ENCODE measurements at places on chromosomes 12 and 14.

- no peak for DNase-seq
These were observed 571.4 kb upstream of the ATP2B1 start for GRCh38 chr12:90280033-90280432.

- no peak for DNase-seq
These were observed 31.6 kb downstream of the WBP11 start for GRCh38 chr12:14771651-14772137.

GRCh38 chr12:122200541-122201175 lies 2.9 kb upstream of the B3GNT4 start:
- DNase-seq = no peak

DNA sequence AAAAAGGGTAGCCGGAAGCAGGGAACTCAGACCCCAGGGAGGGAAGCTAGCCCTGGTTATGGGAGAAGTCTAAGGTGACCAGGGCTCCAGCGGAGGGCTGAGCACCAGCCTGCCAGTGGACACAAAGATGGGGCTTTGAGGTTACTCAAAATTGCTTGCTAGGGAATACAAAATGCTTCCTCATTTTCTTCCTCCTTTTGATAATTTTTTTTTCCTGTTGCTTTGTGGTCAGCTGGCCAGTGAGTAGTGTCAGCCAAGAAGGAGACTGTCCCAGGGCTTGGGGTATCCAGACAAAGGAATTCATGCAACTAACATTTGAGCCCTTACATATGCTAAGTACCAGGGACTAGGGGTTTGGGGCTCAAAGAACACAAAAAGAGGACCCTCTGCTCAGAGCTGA lies 206.2 kb downstream of the PPM1H start:
- no peak for DNase-seq

DNA sequence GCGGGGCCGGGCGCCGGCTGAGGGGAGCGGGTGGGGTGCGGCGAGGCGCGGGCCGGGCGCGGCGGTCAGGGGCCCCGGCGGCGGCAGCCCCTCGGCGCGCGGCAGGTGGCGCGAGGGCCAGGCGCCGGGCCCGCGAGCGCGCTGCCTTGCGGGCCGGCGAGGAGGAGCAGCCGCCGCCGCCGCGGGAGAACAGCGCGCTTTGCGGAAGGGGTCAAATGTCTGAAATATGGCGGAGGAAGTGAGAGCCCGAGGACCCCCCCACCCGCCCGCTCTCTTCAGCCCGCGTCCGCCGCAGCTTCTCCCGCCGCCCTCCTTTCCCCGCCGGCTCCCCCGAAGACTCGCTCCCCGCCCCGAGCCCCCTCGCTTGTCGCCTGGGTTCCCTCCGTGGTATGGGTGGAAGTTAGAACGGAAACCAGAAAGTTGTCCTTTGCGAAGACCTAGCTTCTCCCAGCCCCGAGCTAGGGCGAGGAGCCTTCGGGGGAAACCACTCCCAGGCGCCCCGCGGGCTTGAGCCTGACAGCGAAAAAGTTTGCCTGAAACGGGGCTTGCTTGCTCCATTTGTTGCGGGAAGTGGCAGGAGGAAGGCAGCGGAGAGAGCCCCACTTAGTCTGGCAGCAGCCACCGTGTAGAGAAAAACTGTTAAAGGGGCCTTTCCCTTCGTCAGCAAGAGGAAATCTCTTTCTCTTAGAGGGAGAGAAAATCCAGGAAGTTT lies 551 bp downstream of the RAP1B start:
- DNase-seq = no peak

GRCh38 chr12:57547288-57548012 lies 458 bp upstream of the DCTN2 start:
- no peak for DNase-seq

GRCh38 chr12:130621696-130622298 lies 94.3 kb downstream of the RIMBP2 start:
- no peak for DNase-seq

- no peak for DNase-seq
These were observed 3.1 kb downstream of the CDH24 start for GRCh38 chr14:23054000-23054811.

DNA sequence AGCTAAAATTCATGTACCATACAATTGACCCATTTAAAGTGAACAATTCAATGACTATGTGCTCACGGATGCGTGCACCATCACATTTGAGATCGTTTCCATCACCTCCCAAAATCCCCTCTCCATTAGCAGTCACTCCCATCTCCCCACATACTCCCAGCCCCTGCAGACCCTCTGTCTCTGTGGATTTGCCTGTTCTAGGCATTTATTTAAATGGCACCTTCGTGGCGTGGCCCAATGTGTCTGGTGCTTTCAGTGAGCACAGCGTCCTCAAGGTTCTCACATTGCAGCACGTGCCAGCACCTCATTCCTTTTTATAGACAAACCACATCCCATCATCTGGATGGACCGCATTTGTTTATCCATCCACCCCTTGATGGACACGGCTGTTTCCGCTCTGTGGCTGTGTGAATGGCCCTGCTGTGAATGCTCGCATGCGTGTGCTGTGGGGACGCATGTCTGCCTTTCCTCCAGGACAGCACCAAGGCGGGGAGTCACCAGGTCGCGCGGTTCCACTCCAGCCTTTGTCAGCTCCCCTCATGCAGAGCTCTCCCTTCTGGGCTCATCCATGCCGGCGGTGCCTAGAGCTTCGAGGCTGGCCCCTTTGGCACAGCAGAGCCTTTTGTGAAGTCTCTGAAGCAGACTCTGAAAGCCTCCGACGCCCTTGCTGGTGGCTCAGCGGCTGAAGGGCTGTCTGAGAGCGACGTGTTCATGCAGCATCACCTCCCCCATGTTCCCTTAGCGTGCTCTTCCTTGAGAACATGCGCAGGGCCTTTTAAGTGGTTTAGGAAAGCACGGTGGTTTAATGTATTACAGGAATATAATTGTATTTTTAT lies 184.4 kb downstream of the KIF26A start:
- DNase-seq = no peak

DNA sequence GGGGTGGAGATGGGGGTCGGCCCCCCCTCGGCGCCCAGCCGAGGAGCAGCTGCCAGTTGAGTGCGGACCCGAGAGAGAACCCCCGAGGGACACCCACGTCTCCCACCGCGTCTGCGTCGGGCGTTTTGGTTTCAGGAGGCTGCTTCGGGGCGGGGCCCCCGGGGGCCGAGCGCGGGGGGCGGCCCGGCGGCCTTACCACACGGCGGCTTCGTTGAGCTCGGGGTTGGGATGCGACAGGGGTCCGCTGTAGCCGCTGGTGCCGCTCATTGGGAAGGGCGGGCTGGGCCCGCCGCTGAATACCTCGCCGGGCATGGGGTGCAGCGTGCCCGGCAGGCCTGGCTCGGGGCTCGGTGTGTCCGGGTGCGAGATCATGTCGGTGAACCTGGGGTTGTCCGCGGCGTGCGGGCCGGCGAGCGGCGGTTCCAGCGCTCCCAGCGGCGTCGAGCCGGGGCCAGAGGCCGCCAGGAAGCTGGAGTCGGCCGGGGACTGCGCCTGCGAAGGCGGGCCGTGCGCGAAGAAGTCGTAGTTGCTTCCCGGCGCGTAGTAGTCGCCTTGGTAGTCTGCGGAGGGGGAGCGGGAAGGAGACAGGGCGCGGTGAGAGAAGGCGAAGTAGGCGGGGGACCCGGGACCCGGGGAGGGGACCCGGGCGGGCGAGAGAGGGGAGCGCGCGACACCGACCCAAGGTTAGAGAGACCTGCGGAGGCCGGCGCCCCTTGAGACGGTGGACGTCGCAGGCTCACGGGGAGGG lies 8.5 kb downstream of the LHX5 start:
- no peak for DNase-seq
